ENCODE measurements at places on chromosomes 3 and 15.

- DNase-seq = peak; percentile 98
Measured at GRCh38 chr3:159458010-159458409, 530.6 kb upstream of the IL12A start.

DNA sequence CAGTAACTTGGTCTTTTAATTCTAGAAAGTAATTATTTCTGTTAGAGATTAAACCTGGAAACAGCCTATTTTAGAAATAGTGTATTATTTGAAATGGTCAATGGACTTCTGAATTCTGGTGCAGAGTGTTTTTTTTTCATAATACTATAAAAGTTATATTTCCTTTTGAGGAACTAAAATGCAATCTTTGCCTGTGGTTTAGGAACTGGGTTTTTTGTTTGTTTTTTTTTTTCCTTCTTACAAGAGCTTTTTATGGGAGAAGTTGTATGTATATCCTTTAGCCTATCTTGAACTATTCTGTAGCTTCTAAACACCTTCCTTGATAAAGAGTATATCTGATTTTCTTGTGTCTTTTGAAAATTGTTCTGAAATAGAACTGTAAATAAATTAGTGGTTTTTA lies 88.3 kb downstream of the ARIH1 start:
- DNase-seq = no peak

DNA sequence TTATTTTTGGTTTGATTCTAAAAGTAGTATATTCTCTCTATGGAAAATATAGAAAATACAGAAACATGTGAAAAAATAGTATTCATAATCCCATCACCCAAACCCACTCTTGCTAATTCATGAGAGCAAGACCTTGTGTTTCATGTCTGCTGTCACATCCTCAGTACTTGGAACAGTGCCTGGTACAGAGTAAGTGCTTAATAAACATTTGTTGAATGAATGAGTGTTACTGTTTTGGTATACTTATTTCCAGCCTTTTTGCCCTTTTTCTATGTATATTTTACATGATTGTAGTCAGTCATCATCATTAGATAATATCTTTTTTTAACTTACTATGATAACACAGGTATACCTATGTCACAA lies 59.3 kb downstream of the IL16 start:
- no peak for DNase-seq

- no peak for DNase-seq
Measured at GRCh38 chr15:63818191-63818590, 15.6 kb downstream of the HERC1 start.

DNA sequence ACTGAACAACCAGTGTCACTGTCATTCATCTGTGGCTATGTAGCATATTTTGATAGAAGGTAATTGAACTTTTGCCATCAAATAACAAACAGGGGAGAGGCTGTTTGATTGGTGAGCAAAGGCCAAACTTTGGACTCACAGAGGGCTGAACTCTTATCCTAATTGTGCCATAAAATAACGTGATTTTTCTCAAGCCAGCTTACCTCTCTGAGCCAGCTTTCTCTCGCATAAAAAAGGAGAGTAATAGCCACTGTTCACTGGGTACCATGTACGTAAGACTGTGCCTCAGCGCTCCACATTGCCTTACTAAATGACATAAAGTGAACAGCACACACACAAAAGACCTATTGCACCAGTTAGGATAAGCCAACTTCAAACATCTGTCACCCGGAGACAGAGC lies 216.9 kb downstream of the LRTM1 start:
- no peak for DNase-seq

DNA sequence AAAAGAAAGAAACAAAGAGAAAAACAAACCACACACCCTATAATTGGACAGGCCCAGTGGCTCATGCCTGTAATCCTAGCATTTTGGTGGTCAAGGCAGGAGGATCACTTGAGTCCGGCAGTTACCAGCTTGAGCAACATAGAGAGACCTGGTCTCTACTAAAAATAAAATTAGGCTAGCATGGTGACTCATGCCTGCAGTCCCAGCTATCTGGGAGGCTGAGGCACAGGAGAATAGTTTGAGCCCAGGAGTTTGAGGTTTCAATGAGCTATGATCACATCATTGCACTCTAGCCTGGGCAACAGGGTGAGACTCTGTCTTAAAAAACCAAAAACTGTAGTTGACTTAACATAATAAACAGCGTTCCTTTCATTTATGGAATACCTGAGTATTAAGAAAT lies 72.3 kb upstream of the ST3GAL6 start:
- DNase-seq = peak; percentile 39

GRCh38 chr15:71323082-71323481 lies 207.8 kb downstream of the THSD4 start:
- no peak for DNase-seq

DNA sequence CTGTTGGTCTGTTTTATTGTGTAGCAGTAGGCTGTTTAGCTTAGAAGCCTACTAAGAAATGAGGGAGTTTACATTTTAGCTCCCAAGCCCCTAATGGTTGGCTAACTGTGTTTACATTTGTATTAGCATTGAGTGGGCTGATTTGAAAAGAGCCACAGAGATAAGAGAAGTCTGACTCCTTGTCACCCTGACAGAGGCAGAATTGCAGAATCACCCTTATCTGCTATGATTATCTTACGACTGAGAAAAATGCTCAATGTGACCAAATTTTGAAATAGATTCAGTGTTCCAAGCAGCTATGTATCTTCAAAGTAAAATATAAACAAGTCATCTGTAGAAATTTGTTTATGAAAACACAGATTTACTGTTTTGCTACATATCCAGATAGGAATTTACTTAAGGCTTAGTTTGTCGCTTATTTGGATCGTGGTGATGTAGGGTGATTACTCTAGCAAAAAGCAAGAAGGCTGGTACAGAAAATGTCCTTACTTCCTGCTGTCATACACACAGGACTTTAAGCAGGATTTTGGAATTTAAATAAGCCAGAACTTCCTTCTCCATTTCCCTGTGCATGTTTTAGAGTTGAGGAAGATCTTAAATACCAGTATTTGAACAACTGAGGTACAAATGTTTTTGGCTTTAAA lies 19.0 kb downstream of the SEMA6D start:
- DNase-seq = no peak

DNA sequence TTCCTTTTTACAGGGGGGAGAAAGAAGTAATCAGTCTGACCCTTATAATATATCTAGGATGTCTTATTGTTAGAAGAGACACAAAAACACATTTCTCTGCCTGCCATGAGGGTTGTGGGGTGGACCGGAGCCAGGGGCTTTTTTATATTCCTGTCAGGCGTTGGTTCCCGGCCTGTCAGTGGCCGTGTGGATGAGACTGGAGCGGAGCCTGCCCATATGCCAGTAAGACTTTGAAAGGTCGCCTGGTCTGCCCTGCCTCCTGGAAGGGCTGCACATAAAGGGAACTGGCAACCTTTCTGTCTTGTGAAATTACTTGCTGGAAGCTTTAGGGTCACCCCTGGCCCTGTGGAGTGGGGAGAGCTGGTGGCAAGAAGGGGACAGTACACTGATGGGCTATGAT lies 34.7 kb downstream of the MAP3K13 start:
- DNase-seq = no peak

GRCh38 chr15:100693451-100693850 lies 91.1 kb downstream of the ASB7 start:
- peak; percentile 54 for DNase-seq

GRCh38 chr3:150602426-150603152 lies 532 bp upstream of the SELENOT start:
- no peak for DNase-seq

- peak; percentile 59 for DNase-seq
Measured at GRCh38 chr15:35712956-35713355, 167.0 kb upstream of the DPH6 start.

DNA sequence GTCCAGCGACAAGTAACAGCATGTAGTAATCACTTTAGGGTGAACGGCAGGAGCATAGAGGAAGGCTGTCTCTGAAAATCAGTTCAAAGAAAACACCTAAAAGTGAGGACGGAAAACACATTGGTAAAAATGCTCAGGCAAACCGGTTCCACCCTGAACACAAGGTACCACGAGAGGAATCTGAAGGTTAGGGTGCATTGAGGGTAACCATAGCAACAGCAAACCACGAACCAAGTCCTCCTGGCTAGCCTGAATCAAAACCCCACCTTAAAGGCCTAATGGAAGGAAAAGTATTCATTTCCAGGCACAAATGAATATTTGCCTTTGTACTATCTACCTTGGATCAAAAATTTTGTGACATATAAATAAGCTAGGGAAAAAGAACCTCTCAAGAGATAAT lies 315.0 kb downstream of the OCA2 start:
- DNase-seq = no peak

- DNase-seq = peak; percentile 68
Measured at GRCh38 chr3:28915741-28916500, 364.9 kb upstream of the RBMS3 start.

DNA sequence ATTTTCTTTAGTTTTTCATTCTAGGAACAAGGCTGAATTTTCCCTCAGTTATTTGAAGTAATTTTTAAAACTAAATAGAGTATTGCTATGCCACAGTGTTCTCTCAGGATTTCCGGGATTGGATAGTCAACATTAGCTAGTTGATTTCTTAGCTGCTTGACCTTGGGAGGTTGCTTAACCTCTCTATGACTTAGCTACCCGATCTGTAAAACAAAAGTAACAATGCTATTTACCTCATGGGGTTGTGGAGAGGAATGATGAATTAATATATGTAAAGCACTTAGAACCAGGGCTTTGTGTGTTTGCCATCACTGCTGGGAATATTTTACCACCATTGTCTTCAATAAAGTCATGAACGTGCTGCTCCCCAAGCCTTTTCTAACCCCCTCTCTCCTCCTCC lies 57.5 kb downstream of the SNRK start:
- DNase-seq = no peak

- peak; percentile 3 for DNase-seq
Measured at GRCh38 chr3:164748626-164749025, 329.7 kb downstream of the SI start.

- DNase-seq = peak; percentile 60
Measured at GRCh38 chr3:25843332-25843731, 53.4 kb downstream of the OXSM start.

DNA sequence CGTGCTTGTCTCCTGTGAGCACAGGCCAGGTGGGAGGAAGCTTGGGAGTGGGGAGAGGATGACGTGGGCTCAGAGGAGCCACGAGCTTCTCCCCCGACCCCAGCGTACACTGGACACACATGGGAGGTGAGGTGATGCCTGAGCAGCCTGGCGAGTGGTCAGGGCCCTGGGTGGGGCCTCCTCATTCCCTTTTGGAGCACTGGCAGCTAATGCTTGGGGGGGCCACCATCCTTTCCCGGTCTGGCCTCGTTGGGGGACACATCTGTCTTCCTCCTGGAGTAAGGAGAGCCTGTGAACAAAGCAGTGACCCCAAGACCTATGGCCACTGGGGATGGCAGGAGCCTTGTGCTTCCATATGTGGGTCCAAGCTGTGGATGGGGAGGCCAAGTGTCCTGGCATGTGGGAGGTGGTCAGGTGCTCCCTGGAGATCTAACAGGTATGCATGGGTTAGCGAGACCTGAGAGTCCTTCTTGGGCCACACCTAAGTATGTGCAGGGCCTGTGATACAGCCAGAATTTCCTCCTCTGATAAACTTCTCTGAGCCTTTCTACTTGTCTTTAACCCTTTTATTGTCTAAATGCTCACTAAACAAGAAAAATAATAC lies 9.5 kb downstream of the KLF13 start:
- no peak for DNase-seq

DNA sequence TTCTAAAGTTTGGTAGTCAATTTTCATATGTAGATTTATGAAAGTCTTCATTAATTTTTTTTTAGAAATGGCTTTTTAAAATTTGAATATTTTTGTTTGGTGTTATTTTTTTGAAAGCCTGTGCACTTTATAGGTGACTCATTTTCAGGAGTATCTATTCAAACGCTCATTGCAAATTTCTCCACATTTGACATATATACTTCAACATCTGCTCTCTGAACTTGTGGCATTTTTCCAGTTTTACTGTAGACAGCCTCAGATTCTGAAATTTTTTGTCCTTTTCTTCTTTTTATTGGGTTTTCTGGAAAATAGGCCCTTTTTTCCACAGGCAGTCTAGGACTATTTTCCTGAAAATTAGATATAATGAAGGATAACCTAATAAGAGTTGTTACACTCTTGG lies 396.6 kb downstream of the RBMS3 start:
- no peak for DNase-seq

DNA sequence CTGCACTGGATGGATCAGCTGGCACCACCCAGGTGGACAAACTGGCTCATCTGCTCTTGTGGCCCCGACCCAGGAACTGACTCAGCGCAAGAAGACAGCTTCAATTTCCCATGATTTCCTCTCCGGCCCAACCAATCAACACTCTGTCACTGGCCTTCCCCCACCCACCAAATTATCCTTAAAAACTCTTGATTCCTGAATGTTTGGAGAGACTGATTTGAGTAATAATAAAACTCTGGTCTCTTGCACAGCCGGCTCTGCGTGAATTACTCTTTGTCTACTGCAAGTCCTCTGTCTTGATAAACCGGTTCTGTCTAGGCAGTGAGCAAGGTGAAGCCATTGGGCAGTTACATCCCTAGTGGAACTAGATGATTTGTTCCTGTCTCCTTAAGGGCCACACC lies 16.1 kb downstream of the BDH1 start:
- peak; percentile 94 for DNase-seq

DNA sequence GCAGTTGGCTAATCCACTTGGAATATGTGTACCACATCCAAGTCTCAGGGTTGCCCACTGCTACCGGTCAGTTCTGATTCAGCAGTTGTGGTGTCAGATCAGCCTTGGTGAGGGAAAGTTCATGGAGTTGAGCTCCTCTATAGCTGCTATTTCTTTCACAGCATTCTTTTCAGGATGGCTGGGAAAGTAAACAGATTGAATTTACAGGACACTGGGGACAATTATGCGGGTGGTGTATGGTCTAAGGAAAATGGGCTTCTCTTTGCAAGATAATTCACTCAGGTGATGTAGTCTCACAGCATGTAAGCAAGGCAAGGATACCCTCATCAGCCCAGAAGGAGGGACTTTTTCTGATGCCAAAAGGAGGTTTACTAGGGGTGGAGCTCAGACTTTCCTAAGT lies 249.9 kb downstream of the DOCK3 start:
- DNase-seq = no peak

DNA sequence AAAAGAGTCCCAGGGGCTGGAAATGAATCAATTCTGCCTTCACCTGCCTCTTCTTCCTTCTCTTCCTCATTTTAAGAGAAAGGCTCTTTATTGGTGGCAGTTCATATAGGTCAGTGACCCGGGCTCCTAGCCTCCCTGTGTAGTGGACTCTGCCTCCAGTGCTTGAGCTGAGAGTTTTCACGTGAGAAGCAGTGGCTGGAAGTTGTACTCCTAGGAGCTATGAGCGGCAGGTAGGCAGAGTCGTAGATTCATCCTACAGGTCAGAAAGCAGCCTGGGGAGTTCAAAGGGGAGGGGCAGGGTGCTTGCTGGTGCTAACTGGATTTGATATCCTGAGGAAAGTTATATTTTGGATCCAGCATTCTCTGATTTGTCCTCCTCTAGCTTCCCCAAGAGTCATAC lies 101.1 kb downstream of the RPLP1 start:
- DNase-seq = no peak

- DNase-seq = peak; percentile 45
Measured at GRCh38 chr15:40439461-40439959, 1.2 kb upstream of the BAHD1 start.

Data from PC-3 (cell line).